Heart left ventricle (tissue), 16 donors: ENCODE measurements at places on chromosomes 1 and 21. TPM values are rescaled to one million over a fixed set of nuclear protein-coding genes. Genes with fewer than 3 reads are reported as not detected.

VPS72 gene
- 43.6 TPM for total RNA-seq

- DNase-seq, result no peak
Measured at GRCh38 chr1:223824712-223825111, 21.0 kb downstream of the TP53BP2 start.

DNA sequence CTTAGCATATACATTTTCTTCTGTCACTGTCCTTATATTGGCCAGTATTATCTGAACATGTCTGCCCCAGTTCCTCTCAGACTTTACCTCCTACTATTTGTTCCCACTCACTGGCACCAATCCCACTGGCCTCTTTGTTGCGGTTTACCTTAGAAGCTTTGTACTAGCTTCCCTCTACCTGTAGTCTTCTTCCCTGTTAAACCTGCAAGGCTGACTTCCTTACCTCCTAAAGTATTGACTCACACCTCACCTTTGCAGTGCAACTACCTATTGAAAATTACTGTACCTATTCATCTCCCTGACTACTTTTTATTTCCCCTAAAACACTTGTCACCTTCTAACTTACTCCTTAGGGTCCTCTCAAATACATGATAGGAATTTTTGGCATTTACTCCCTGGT is 111.1 kb downstream of the CLEC20A start:
- no peak for DNase-seq

GRCh38 chr1:12244078-12244477 is 14.2 kb downstream of the VPS13D start:
- DNase-seq, result no peak

DNA sequence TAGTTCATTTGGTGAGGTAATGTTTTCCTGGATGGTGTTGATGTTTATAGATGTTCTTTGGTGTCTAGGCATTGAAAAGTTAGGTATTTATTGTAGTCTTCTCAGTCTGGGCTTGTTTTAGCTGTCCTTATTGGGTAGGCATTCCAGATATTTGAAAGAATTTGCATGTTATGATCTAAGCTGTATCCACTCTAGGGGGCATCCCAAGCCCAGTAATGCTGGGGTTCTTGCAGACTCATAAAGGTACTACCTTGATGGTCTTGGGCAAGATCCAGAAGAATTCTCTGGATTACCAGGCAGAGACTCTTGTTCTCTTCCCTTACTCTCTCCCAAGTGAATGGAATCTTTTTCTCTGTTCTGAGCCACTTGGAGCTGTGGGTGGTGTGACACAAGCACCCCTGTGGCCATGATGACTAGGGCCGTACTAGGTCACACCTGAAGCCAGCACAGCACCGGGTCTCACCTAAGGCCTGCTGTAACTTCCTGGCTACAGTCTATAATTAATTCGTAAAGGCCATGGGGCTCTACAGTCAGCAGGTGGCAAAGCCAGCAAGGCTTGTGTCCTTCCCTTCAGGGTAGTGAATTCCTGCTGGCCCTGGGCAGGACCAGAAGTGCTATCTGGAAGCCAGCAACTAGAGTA is 74.8 kb upstream of the PDE4B start:
- no peak for DNase-seq

TSPAN2 gene
- total RNA-seq, result 9.9 TPM

DNA sequence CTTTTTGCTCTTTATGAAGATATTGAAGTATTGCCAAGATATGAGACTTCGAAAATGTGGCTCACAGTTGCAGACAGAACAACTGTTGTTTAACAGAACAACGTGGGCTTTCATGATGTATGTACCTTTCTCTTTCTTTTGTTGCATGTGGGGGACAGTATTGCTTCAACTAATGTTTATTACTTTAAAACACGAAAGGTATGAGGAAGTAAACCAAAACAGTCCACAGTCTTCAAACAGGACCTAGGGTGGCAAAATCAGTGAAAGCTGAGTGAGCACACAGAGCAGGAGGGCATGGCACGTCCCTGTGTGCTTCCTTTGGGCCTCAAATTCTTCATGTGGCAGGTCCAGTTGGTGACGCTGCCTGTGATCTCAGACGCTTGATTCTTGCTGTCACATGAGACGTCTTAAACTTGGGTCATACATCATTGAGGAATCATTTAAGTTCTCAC is 7.8 kb upstream of the CHAF1B start:
- DNase-seq, result no peak

DNA sequence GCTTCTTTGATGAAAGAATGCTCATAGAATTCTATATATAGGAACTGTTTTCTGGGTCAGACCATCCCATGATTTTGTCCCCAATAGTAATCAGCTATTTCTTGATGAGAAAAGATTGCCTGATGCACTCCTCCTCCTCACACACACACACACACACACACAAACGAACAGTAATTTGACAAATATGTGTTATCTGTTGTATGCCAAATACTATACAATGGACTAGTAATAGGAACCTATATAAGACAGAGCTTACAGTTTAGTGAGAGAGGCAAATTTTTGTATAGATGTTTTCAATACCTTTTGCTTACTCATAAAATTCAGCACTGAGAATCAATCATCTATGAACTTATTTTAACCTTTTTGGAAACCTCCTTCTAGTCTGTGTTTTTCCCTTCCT is 76.8 kb downstream of the PLA2G4A start:
- DNase-seq, result no peak

NIPAL3 gene
- total RNA-seq, result 40.7 TPM
